ENCODE measurements at places on chromosomes 3 and 15.
A peak's percentile ranks its signal among the peaks of the same experiment; 100 is the strongest.

DNA sequence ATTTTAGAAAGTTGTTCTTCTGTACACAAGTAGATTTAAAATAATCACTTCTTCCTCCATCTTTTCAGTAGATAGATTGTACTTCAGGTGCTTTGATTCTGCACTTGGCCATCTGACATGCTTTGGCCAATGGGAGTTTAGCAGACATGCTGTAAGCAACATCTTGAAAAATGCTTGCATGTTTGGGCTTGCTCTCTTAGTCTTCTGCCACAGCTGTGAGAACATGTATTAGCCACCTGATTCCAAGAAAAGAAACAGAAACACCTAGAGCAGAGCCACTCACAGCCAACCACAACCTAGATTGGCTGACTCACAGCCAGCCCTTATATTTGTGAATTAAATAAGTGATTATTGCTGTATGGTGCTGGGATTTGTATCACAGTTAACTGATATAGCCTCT lies 70.2 kb upstream of the GADL1 start:
- no peak for DNase-seq

DNA sequence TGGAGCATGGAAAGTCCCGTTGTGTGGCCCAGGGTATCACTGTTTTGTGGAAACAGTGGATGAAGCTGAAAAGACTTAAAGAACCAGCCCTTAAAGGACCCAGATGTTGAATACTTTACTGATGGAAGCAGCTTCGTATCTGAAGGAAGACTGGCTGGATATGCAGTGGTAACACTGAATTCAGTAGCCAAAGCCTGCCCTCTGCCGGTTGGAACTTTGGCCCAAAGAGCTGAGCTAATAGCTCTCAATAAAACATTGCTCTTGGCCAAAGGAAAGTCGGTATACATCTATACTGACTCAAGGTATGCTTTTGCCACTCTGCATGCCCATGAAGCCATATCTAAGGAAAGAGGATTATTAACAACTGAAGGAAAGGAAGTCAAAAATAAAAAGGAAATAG lies 885.4 kb downstream of the PDCD6IP start:
- DNase-seq, result no peak

GRCh38 chr3:129739634-129740033 lies 133.2 kb upstream of the PLXND1 start:
- DNase-seq, result no peak

DNA sequence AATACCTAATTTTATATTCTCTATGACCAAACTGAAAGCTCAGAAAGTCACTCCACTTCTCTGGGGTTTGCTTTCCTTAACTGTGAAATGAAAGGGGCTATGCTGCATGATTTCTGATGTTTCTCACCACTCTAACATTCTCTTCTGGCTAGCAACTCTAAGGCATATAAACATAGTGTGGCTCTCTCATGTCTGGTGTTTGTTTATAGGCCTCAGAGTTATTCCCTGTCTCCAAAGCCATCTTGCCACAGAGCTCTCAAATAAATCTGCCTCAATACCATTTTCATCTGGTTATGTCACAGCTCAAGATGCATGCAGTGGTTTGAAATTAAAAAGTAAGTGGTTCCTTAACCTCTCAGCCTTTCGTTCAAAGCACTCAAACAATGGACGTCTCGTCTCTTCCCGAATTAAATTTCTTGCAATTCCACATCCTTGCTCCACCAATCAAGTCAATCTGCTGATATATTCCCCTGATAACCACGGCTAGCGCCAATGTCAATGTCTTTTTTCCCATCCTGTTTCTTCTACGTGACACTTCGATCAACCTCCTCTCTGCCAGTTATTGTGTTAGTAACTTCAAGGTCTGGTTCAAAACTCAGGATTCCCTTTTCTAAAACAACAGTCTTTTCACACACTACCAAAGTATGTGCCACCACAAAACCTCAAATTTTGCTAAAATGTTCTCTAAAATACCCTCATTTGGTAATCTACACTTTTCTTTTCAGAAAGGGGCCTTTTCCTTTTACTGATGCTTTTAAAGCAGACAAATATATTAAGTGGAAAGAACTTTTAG lies 16.0 kb downstream of the TOMM70 start:
- DNase-seq, result no peak

DNA sequence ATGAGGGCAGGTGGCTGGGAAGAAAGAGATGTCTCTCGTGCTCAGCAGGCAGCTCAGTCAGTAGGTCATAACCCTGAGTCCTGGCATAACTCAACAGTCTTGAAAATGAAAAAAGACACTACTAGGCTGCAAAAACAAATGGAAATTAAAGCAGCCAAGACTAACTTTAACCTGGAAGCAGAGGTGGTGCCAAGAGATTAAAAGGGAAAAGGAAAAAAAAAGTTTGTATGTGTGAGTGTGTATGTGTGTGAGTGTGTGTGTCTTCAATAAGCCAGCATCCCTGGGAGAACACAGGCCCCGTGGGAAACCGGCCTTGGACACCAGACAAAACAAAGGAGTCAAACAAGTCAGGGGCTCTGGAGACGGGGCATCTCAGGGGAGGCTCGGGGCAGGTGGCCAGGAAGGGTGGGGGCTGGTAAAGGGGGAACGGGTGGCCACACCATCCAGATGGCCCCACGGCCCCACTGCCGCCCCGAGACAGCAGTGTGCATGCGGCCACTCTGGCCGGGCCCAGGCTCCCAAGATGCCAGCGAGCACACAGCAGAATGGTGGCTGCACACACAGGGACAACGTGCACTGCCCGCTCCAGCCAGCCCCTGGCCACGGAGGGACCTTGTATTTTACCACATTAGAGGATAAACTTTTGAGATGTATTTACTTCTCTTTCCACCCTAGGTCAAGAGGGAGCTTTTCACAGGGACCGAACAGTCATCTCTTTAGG lies 23.8 kb downstream of the CYFIP1 start:
- no peak for DNase-seq

GRCh38 chr3:111747490-111747889 lies 111.6 kb upstream of the PHLDB2 start:
- DNase-seq, result no peak

DNA sequence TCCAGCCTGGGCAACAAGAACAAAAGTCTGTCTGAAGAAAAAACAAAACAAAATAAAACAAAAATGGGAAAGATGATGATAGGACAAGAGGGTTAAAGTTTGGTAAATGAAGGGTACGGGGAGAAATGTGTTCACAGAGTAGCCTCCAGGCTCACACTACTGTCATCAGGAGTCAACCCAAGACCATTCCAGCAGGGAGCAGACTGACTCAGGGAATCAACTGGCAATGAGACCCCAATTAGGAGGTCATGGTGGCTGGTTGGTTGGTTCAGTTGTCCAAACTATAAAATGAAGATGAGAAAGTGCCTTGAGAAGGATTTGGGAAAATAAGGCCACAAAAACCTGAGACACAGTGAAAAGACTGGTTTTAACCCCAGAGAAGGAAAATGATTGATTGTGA lies 51.8 kb downstream of the KLHL6 start:
- DNase-seq, result no peak

DNA sequence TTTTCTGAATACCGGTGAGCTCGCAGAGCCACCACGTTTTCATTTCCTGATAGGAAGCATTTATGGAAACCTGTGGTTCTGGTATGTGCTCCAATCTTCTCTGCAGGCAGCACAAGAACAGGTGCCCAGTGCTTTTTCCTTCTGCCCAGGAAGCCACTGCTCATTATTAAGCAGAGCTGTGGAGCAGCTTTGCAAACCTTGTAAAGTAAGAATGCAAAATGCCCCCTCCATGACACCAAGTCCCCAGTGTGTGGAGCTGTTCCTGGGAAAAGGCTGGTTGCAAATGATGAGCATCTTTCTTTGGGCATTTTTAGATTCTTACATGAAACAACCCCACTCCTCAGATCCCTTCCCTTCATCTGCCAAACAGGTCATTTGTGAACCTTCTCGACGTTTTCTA lies 65.7 kb upstream of the MRPL3 start:
- DNase-seq, result no peak

GRCh38 chr3:142664819-142665218 lies 59.0 kb upstream of the TRPC1 start:
- no peak for DNase-seq

- DNase-seq, result no peak
Measured at GRCh38 chr15:95409626-95410310, 920.7 kb upstream of the NR2F2 start.

DNA sequence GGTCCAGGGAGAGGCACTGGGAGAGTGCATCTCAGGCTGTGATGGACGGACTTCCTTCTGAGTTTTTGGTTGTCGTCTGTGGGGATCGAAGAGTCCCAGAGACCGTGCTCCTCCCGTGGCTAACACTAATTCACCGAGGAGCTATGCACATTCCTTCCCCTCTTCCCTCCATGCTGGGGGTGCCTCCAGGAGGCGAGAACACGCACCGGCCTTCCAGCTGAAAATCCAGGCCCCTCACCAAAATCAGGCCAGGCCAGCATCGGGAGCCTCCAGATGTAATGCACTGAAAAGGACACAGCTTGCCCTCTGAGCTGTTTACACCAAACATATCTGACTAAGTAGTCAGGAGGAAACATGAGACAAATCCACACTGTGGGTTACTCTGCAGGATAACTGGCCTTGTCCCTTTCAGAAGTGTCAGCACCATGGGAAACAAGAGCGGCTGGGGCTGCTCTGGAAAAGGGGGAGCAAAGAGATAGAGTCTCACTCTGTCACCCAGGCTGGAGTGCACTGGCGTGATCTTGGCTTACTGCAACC lies 5.5 kb downstream of the RNU5B-1 start:
- DNase-seq, result no peak

GRCh38 chr15:29382862-29383261 lies 113.2 kb upstream of the NSMCE3 start:
- DNase-seq, result no peak

DNA sequence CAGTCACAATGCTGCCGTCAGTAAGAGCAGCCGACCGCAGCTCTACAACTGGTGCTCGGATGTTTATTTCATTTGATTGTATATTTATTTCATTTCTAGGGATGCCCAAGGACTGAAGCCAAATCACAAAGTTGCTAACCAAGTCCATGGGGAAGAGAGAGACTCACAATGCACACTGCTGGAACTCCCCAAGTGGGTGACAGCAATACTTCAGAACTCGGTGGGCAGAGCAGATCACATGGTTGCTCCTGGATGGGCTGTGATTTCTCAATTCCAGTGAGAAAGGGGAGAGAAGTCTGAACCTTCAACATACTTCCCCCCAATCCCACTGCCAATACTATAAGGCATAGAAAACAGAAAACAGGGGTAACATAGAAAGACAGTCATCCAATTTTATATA lies 265.8 kb upstream of the WNT5A start:
- no peak for DNase-seq

DNA sequence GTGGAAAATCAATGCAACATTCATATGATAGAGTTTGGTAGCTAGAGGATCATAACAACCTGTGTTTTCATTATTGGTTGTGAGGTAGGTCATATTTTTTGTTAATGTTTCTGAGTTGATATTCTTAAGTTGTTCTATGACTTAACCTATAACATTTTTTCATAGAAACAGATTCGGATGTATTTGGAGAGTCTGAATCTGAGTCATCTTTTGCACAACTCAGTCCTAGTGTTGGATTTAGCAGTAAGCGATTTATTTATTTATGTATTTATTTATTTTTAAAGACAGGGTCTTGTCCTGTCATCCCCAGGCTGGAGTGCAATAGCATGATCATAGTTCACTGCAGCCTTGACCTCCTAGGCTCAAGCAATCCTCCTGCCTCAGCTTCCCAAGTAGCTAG lies 292.8 kb upstream of the ZNF717 start:
- no peak for DNase-seq

DNA sequence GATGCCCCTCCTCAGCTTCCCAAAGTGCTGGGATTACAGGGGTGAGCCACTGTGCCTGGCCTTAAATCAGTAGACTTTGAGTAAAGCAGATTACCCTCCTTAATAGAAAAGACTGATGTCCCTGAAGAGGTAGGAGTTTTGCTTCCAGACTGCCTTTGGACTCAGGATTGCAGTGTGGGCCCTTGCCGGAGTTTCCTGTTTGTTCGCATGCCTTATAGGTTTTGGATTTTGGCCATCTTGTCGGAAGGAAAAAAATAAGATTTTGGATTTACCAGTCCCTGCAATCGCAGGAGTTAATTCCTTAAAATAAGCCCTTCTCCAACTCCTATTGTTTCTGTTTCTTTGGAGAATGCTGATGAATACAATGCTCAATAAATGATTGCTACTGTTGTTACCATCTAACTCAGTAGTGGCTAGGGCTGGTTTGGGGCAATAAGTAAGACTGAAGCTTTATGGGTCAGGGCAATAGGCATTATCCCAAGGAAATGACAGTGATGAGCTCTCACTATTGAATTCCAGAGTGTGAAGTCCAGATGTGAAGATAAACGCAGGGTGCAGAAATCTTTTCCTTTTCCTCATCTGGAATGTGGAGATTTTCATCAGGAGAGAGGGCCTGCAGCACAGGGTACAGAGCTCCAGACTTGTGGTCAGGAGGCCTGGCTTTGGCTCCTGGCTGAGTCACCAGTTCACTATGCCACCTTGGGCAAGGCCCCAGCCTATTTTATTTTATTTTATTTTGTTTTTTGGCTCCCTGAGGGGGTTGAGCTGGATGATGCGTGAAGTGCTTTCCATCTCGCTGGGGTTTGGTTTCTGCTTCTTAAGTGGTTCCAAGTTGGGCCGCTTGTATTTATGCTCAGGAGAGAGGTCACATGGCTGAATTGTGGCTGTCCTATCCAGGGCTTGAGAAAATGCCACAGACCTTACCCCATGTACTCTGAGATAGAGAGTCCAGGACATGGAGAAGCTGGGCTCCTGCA lies 25.3 kb downstream of the FOXL2 start:
- no peak for DNase-seq

GRCh38 chr15:70376929-70377691 lies 279.4 kb upstream of the TLE3 start:
- DNase-seq, result no peak

DNA sequence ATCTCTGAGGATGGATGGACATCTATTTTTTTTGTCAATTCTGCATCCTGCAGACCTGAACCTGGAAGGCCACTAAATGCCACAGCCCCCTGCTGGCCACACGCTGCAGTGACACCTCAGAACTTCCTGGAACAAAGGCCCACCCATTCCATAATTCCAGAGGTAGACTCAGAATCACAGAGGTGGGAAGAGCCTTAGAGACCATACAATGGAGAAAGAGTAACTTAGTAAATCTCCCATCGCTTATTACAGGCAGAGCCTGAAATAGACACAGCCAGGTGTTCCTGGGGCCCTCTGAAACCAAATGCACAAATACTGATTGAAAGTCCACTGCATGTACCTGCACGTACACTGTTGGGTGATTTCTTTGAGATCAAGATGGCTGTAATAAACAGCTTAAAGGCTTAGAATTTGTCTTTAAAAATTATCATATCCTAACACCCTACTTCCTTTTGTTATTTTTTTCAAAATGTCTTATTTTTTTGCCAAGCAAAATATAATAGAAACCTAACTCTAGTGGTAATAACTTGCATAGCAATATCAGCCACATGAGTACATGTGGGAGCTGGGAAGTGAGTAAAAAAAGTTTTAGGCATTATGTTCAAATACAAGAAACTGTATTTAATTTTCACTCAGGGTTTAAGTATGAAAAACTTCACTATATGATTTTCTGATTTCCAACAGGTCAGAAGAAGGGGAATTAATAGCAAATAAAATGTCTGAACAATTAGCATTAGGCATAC lies 62.7 kb downstream of the EOMES start:
- DNase-seq, result peak; percentile 14

Measured in activated CD8-positive, alpha-beta memory T cell treated with anti-CD3 and anti-CD28 coated beads for 4 hours (primary cell).